ENCODE measurements at places on chromosomes 5 and 9.

DNA sequence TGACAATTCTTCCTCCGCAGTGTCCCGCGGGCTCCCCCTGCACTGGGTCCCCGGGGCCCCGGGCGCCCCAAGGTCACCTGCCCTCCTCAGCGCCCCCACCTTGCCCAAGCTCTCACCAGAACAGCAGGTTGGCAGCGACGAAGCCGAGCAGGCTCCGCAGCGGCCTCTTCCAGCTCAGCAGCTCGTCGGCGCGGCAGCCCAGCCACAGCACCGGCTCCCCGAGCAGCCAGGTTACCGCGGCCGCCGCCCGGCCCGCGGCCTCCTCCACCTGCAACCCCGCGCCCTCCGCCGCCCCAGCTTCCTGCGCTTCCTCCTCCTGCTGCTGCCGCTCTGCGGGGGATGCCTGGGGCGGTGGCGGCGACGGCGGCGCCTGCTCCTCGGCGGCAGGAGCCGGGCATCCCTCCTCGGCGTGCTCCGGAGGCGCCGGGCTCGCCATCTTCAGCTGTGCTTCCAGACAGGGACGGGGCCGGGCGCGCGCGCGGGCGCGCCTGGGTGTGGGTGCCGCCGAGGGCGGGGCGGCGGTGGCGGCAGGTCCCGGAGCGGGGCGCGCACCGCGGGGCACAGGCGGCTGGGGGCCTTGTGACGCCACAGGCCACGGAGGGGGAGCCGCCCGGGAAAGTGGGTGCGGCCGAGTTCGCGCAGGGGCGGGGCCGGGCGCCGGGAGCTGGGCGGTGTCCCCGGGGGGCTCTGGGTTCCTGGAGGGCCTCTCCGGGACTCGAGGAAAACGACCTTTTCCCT is at the start of gene RETREG1:
RETREG1 (minus strand) TSS at position 462 of the 738 bp plus-strand sequence; CDS start at position 436, 26 bp downstream.
- DNase-seq = peak; percentile 67

DNA sequence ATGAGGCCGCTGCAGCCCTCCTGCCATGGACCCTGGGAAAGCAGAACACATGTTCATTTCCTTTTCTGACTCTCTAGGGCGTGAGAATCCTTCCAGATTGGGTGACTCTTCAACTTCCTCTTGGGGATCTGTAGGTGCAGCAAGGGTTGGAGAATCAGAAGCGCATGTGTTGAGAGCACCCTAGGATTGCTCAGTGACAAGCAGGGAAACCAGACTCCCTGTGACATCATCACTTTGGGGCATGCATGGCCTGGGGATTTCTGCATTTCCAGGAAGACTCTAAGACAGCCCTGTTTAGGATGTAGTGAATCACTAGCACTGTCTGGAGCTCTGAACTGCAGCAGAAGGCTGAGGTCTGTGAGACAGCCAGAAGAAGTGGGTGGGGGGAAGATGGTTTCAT is 15.1 kb upstream of the LCP2 start:
- DNase-seq = no peak

DNA sequence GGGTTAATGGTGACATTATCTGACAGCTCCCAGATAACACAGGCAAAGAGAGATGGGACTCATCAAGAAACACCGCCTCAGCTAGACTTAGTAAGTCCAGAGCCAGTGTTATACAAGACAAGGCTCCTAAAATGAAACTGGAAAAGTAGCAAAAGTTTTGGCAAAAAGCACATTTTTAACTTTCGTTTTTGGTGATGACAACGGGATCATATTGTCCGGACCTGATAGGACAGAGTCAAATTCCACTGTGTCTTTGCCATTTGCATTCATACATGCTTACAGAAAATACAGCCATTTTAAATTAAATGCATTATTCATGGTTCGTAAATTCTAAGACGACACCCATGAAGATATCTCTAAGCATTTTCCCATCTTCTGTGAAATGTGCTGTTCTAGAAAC is 152.1 kb downstream of the CRB2 start:
- DNase-seq = no peak

- DNase-seq = no peak
Observed at GRCh38 chr5:128836571-128836970, 128.7 kb upstream of the SLC27A6 start.

DNA sequence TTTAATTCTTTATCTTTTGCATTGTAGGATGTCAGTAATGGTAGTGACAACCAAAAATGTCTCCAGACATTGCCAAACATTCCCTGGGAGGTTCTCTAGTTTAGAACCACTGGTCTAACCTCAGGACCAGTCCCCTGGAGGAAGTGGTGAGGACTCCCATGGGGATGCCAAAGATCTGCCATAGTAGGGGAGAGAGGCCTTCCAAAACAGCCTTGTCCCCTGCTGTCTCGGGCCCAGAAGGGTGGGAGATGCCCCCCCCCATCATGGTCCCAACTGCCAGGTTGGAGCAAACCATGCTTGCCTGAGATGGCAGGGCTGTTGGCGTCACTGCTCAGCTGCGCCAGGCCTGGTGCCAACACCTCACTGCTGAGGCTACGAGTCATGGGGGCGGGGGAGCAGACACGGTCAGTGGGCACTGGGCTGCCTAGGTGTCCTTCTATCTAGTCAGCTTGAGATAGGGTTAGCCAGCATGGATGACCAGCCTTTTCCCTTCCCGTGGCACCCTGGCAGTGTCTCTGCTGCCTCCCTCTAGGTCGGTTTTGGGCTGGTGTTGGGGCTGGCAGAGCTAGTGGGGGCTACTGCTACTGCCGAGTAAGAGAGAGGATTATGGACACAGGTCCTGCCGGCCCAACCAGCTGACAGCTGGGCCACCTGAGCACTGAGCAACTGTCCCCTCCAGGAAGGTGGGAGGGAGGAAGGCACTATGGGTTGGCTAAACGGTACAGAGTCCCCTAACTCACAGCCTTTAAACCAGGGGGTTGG is 8.3 kb upstream of the CXXC5 start:
- no peak for DNase-seq

- DNase-seq = no peak
Observed at GRCh38 chr9:74953235-74953751, 581 bp upstream of the C9orf40 start.

DNA sequence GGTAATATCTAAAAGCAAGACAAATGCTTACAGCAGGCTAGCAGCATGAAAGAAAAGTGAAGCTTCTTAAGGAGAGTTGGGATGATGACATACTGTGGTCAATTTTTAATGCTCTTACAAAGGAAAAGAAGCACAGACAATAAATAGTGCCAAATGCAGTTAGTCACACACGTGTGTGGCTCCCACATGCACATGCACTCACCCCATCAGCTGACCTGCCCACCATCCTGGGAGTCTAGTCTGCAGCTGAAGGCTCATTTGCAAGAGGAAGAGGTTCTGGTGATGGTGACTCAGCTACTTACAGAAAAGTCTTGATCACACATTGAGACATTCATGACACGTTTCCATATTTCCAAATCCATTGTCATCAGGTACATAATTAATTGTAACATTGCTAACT is 129.3 kb downstream of the MRPL36 start:
- DNase-seq = no peak

DNA sequence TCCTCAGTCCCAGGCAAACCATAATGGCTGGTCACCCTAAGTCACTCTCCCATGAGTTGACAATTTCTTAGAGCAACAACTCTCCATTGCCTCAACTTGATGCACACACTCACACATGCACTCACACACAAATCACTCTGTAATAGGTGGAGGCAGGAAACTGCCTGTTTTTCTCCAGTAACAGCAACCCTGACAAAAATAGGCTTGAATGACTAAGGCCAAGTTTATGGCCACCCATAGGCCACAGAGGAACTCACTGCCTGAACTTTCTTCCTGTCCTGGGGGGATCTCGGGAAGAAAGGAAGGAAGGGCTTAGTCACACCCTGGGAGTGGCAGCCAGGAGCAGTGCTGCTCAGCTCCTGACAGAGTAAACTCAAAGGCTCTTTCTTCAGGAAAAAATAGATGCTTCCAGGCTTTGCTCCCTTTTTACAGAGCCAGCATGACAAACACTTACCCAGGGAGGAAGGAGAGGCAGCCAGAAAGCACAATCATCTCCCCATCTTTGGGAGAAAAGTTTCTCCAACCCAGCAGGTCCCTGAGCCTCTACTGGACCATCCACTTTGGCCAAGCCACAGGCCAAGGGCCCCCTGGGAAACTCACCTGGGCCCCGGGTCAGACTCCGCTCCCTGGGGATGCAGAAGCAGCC is 368 bp downstream of the SH3TC2 start:
- no peak for DNase-seq

GRCh38 chr9:89961616-89962341 is 357.0 kb downstream of the GADD45G start:
- no peak for DNase-seq

- DNase-seq = no peak
Observed at GRCh38 chr5:43270645-43271044, 42.6 kb downstream of the HMGCS1 start.

GRCh38 chr5:109003928-109004327 is 256.2 kb downstream of the FER start:
- no peak for DNase-seq

GRCh38 chr9:12554636-12555035 is 138.5 kb upstream of the TYRP1 start:
- no peak for DNase-seq

- no peak for DNase-seq
Observed at GRCh38 chr9:98781588-98782383, 14.6 kb downstream of the ANKS6 start.

Measured in stimulated activated CD4-positive, alpha-beta T cell treated with anti-CD3 and anti-CD28 coated beads, Interleukin-2, amount 100 ng/mL, for 48 hours (primary cell).